Globus pallidus (tissue), 1 donor: ENCODE measurements at places on chromosomes 3 and 15.

DNA sequence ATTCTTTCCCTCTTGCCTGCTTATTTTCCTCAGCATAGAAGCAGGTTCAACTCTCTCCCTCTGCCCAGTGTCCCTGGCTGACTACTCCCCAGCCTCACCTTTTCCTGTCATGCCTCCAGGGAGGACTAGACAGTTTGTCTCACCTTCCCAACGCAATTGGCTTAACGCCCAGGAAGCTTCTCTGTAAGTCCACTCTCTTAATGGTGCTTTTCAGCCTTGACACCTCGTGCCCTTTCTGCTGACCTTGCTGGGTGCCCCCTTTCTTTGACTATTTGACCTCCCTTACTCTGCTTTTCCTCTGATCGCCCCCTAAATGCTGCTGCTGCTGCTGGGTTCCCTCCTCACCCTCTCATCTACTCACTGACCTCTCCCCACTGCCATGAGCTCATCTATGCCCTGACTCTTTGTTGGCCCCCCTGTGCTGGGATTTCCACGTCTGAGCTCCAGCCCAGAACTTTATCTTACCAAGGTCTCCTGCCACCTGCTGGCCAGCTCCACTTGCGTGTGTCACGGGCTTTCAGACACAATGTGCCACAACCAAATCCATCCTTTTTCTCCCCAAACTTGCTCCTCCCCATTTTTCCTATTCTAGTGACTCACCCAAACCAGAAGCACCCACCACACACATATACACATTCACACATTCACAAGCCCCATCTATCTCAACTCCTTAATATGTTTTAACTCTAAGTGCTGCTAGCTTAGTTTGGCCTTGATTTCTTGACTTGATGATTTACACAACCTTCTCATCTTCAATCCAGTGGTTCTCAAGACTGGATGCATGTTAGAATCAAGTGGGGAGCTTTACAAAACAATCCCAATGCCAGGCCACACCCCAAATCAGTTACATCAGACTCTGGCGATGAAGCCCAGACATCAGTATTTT is 16.6 kb downstream of the EPB42 start:
- DNase-seq, result peak; percentile 11

GRCh38 chr3:115713284-115713683 is 90.0 kb downstream of the GAP43 start:
- no peak for DNase-seq

- no peak for DNase-seq
Observed at GRCh38 chr3:156665291-156665690, 9.1 kb upstream of the TIPARP start.

GRCh38 chr3:131957511-131957910 is 77.3 kb downstream of the CPNE4 start:
- no peak for DNase-seq

- no peak for DNase-seq
Observed at GRCh38 chr3:24373198-24373959, 121.3 kb downstream of the THRB start.

DNA sequence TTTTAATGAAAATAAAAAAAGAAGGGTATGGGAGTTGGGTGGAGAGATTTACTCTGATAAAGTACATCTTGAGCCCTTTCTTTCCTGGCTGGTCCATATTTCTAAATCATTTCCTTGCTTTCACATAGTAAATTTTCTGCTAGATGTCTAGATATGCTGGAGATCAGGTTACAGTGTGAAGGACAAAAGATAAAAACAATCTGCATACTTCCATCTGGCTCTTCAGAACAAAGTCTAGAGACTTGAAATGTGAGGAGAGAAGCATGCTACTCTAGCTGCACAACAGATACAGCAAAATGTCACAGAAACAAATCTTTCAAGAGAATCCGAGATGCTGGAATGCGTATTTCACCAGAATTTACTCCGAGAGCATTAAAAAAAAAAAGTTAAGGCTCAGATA is 42.2 kb downstream of the FOXP1 start:
- no peak for DNase-seq
